ENCODE measurements at places on chromosomes 11 and 22. TPM values are rescaled to one million over a fixed set of nuclear protein-coding genes. Genes with fewer than 3 reads are reported as not detected.

Gene PRODH
- 5.6 TPM for total RNA-seq

Gene MTA2
- total RNA-seq: 38.1 TPM

Gene ZFTA
- 15.5 TPM for total RNA-seq

Gene ALX4
- 0.03 TPM for total RNA-seq

Gene USP2
- total RNA-seq: 68.8 TPM

GRCh38 chr11:93908689-93909088 lies 58.3 kb upstream of the VSTM5 start:
- DNase-seq: no peak

- DNase-seq: no peak
Observed at GRCh38 chr11:8698379-8698851, 15.8 kb downstream of the RPL27A start.

DNA sequence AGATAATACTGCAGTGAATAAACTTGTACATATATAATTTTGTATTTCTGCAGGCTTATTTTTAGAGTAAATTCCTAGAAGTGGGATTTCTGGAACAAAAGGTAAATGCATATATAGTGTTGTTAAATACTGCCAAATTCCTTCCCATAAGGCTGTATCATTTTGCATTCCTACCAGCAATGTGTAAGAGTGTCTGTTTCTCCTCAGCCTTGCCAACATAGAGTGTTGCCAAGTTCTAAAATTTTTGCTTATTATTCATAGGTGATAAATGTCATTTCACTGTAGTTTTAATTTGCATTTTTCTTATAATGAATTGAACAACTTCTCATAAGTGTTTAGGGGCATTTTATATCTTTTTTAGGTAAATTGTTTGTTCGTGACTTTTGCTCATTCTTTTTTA lies 174.2 kb upstream of the ZBED5 start:
- no peak for DNase-seq

GRCh38 chr11:62788991-62789390 lies 1.8 kb downstream of the TMEM179B start:
- no peak for DNase-seq

- DNase-seq: peak; percentile 21
Observed at GRCh38 chr11:13009476-13009920, 382 bp downstream of the RASSF10 start.

DNA sequence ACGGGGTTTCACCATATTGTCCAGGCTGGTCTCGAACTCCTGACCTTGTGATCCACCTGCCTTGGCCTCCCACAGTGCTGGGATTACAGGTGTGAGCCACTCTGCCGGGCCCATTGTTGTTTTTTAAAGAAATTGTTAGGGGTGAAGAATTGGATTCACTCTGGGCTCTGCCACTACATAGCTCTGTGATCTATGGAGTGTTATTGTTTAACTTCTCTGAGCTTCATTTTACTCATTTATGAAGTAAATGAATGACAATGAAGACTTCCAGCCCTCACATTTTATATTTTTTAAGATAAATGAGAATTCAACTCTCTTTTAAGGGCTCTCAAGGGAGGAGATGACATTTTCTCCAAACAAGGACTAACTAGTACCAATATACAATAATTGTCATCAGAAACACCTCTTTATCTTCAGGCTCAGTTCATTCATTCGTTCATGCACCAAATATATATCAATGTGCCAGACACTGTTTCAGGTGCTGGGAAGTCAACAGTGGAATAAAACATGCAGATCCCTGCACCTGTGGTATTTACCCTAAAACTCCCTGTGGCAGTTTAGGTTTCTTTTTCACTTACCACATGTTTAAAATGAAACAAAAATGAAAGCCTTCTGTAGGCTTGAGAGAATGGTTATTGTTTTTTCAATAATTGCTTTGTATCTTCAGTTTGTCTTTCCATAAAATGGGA lies 23.5 kb upstream of the GRAMD1B start:
- DNase-seq: no peak

DNA sequence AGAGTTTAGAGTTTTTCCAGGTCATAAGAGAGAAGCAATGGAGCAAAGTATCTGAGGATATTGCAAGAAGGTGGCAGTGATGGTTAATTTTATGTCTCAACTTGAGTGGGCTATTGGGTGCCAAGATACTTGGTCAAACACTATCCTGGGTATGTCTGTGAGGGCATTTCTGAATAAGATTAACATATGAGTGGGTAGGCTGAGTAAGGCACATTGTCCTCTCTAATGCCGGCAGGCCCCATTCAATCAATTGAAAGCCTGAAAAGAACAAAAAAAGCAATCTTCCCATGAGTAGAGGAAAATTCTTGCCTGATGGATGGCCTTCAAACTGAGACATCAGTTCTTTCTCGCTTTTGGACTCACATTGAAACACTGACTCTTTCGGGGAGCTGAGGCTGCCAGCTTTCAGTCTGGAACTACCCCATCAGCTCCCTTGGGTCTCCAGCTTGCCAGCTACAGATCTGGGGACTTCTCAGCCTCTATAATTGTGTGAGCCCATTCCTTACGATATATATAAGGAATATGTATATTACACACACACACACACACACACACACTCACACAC lies 228.8 kb downstream of the BUD13 start:
- no peak for DNase-seq

GRCh38 chr11:57277845-57278720 lies 41.0 kb upstream of the APLNR start:
- peak; percentile 80 for DNase-seq

DNA sequence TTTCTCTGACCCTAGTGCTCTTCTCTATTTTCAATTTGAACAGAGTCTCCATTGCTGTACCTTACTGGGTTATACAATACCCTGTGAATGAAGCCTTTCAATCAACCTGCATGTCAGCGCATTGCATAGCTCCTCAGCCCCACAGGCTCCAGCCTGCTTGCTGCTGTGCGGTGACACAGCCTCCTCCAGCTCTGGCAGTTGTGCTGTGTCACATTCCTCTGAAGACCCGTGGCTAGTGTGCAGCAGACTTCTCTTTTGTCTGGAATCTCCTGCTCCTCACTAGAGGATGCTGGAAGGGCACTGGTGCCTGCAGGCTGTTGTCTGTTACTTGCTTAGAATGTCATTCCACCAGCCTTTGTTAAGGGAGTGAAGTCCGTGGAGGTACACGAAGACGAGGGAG lies 390.1 kb upstream of the B3GAT1 start:
- DNase-seq: no peak

- no peak for DNase-seq
Observed at GRCh38 chr11:41309111-41309522, 150.3 kb downstream of the LRRC4C start.

GRCh38 chr11:92892802-92893684 lies 76.4 kb upstream of the MTNR1B start:
- no peak for DNase-seq

- DNase-seq: no peak
Observed at GRCh38 chr11:35088226-35088625, 50.7 kb upstream of the CD44 start.

DNA sequence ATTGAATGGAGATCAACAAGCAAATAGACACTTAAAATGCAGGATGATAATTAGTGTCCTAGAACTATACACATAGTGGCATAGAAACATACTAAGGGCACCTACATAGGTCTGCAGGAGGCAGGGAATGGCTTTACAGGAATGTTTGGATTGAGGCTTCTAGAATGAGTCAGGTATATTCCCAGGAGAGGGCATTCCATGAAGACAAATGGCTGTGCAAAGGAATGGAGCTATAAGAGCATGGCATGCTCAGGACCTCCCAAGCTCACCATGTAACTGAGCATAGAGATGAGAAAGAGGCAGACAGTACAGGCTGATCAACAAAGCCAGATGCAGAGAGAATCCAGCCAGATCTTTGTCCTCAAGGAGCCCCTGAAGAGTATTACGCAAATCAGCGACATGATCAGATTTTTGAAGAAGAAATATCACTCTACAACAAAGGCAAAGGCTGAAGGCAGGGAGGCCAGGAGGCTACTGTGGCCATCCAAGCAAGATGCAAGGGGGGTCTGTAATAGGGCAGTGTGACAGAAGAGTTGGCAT lies 211.1 kb upstream of the MTNR1B start:
- no peak for DNase-seq
